ENCODE measurements at places on chromosomes 16 and 17. TPM values are rescaled to one million over a fixed set of nuclear protein-coding genes. Genes with fewer than 3 reads are reported as not detected.
A peak's percentile ranks its signal among the peaks of the same experiment; 100 is the strongest.

DNA sequence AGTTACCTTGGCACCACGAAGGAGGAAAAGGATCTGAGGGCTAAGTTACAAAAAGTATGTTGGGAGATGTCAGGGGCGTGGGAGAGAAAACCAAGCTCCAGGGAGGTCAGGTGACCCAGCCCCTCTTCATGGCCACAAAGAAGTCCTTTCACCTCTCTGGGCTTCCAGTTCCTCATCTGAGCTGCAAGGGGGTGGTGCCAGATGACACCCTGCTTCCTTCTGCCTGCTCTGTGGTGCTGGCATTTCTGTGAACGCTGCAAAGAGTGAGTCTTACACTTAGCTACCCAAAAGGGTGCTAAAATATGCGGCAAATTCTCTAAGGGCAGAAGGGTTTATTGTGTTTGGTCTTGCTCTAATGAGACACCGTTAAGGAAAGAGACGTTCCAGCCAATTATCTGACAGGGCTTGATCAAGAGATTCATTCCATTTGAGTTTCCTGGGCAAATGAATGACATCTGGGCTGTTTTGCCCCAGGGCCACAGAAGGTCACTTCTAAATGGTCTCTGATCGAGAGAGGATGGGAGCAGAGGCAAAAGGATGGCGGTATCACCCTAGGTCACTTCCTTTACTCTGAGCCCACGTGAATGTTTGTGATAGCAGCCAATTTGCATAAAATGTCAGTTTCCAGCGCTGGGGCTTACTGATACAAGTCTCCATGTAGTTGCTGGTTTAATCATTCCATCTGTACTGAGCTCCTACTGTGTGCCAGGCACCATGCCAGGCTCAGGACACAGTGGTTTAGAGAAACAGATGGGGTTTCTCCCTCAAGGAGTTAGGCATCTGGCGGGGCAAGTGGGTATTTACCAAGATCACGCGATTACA is 210.2 kb downstream of the KATNIP start:
- no peaks in the 10 kb centered on the region for H3K27me3 ChIP-seq
- no peak overlapping the region for H3K4me3 ChIP-seq
- no peak overlapping the region for H3K27ac ChIP-seq
- no peaks in the 10 kb centered on the region for H3K4me1 ChIP-seq
- H3K36me3 ChIP-seq: no peaks in the 10 kb centered on the region

GRCh38 chr16:6250511-6250910 is 1082.1 kb upstream of the RBFOX1 start:
- no peak overlapping the region for H3K27ac ChIP-seq
- no peaks in the 10 kb centered on the region for H3K27me3 ChIP-seq
- H3K4me3 ChIP-seq: no peak overlapping the region
- no peaks in the 10 kb centered on the region for H3K4me1 ChIP-seq

DNA sequence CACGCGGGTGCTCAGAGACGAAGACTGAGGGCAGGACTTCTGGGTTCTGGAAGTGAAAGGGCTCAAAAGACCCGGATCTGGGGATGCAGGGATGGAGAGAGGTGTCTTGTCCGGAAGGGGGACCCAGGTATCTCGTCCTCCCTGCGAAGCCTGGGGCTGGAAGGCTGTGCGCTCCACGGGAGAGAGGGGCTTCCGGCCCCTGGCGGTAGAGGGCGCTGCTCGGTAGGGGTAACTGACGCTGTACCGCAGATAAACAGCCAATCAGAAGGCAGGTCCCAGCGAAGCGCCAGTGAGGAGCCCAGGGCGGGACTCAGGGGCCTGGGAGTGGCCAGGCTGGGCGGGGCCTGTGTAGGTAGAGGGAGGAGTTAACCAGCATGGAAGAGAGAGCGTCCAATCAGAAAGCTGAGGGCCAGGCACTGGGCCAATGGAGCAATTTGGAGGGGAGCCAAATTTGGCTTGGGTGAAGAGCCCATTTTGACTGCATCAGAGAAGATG is 804 bp downstream of the TGFB1I1 start:
- peak overlapping the region; percentile 65 for H3K4me3 ChIP-seq
- H3K4me1 ChIP-seq: peaks cover 9% of the 10 kb centered on the region
- peaks cover 8% of the 10 kb centered on the region for H3K36me3 ChIP-seq
- DNase-seq: peak; percentile 82
- H3K27me3 ChIP-seq: peaks cover 24% of the 10 kb centered on the region
- peak overlapping the region; percentile 62 for H3K27ac ChIP-seq

DNA sequence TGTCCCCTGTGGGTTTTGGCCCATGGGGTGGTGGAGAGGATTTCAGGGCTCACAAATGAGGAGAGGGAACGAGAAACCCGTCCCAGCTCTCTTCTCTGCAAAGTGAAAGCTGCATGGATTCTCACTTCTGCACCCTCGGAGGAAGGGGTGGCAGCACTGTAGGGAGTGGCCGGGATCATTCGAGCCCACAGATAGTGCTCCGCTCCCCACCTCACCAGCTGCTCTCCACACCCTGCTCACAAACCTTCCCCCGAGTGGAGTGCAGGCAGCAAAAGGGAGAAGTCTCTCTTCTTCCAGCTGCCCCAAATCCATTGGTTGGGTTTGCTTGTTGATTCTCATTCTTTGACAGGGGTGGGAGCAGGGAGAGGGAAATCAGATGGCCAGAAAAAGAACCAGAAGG is 20.1 kb downstream of the STAT5A start:
- peaks cover 20% of the 10 kb centered on the region for H3K4me1 ChIP-seq
- no peak for DNase-seq
- H3K4me3 ChIP-seq: no peak overlapping the region
- no peaks in the 10 kb centered on the region for H3K27me3 ChIP-seq
- H3K27ac ChIP-seq: no peak overlapping the region

GRCh38 chr17:32112416-32112815 is 29.9 kb upstream of the RHOT1 start:
- no peak for DNase-seq
- no peaks in the 10 kb centered on the region for H3K36me3 ChIP-seq
- no peak overlapping the region for H3K27ac ChIP-seq
- no peaks in the 10 kb centered on the region for H3K27me3 ChIP-seq

DNA sequence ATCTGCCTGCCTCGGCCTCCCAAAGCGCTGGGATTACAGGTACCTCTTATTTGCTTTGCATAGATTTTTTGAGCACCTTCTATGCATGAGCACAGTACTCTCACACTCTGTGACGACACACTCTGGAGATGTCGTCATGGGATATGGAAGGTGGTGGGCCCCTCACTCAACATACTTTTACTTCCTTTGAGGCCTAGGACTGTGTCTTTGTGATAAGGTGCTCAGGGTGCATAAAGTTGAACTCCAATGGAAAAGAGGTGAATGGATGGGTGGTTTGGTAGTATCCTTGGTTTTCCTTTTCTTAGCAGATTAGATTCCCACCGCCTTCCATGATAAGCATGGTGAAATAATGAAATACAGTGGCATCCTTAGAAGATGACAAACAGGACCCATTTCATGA is 6.1 kb upstream of the CDK5RAP3 start:
- H3K4me3 ChIP-seq: no peak overlapping the region
- H3K4me1 ChIP-seq: no peaks in the 10 kb centered on the region
- H3K27ac ChIP-seq: no peak overlapping the region

DNA sequence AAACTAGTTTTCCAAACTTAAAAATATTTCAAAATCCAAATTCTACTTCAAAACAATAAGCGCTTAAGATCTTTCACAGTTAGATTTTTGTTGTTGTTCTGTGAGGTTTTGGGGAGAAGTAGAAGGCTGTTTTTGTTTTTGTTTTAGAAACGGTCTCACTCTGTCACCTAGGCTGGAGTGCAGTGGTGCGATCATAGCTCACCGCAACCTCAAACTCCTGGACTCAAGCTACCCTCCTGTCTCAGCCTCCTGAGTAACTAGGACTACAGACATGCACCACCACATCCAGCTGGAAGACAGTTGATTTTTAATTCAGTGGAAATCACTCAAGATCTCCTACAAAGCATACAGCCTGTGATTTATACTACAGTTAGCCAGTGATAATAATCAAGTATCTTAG is 2.7 kb downstream of the SHCBP1 start:
- H3K27me3 ChIP-seq: no peaks in the 10 kb centered on the region
- DNase-seq: no peak
- no peaks in the 10 kb centered on the region for H3K4me1 ChIP-seq
- peaks cover 12% of the 10 kb centered on the region for H3K36me3 ChIP-seq
- H3K4me3 ChIP-seq: no peak overlapping the region

DNA sequence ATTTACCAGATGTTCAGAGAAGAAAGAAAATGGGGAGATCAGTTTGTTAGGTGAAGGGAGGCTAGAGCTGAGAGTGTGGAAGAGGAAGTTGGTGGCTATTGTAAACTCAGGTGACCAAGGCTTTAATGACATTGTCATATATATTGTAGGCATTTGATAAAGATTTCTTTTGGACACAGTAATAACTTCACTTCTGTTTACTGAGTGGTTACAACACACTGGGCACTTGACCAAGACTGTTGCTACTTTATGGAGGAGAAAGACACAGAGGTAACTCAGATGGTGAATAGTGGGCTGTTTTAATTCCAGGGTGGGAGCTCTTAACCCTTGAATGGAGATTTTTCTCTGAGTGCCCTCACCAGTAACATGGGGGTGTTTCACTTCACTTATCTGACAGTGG is 46.0 kb downstream of the TNRC6A start:
- H3K27me3 ChIP-seq: no peaks in the 10 kb centered on the region
- no peaks in the 10 kb centered on the region for H3K4me1 ChIP-seq
- no peak for DNase-seq
- H3K4me3 ChIP-seq: no peak overlapping the region
- H3K27ac ChIP-seq: no peak overlapping the region

DNA sequence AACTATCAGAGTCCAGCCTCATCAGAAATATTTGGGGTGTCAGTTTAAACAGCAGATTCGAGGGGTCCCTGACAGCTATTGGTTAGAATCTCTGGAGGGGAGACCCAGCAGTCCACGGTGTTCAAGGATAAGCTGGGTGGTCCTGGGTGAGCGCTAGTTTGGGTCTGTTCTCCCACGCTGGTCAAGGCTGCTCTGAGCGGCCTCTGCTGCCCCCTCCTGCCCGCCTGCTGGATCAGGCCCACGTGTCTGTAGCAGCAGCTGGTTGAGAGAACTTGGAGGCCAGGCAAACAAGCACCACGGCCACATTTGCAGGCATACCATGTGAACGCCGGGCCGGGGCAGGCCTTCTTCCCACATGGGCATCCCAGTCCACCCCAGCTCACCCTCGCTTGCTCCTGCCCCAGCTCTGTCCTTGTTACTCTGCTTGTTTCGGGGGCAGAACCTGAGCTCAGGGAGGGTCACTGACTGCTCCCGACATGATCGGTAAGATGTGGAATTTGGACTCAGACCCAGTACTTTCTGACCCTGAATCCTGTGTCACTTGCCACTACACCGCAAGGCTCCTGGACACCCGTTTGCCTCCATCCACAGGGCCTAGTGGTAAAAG is 7.4 kb downstream of the FOXF1 start:
- peaks cover 69% of the 10 kb centered on the region for H3K27me3 ChIP-seq
- H3K4me1 ChIP-seq: peaks cover 7% of the 10 kb centered on the region
- peak; percentile 78 for DNase-seq
- no peak overlapping the region for H3K4me3 ChIP-seq
- H3K27ac ChIP-seq: no peak overlapping the region
- no peaks in the 10 kb centered on the region for H3K36me3 ChIP-seq

DNA sequence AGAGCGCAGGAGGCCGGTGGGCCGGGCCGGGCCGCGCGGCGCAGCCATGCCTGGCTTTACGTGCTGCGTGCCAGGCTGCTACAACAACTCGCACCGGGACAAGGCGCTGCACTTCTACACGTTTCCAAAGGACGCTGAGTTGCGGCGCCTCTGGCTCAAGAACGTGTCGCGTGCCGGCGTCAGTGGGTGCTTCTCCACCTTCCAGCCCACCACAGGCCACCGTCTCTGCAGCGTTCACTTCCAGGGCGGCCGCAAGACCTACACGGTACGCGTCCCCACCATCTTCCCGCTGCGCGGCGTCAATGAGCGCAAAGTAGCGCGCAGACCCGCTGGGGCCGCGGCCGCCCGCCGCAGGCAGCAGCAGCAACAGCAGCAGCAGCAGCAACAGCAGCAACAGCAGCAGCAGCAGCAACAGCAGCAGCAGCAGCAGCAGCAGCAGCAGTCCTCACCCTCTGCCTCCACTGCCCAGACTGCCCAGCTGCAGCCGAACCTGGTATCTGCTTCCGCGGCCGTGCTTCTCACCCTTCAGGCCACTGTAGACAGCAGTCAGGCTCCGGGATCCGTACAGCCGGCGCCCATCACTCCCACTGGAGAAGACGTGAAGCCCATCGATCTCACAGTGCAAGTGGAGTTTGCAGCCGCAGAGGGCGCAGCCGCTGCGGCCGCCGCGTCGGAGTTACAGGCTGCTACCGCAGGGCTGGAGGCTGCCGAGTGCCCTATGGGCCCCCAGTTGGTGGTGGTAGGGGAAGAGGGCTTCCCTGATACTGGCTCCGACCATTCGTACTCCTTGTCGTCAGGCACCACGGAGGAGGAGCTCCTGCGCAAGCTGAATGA is 606 bp downstream of the THAP11 start:
- H3K36me3 ChIP-seq: no peaks in the 10 kb centered on the region
- no peaks in the 10 kb centered on the region for H3K27me3 ChIP-seq
- H3K4me3 ChIP-seq: peak overlapping the region; percentile 78
- DNase-seq: peak; percentile 66
- peaks cover 27% of the 10 kb centered on the region for H3K4me1 ChIP-seq
- H3K27ac ChIP-seq: peak overlapping the region; percentile 98

DNA sequence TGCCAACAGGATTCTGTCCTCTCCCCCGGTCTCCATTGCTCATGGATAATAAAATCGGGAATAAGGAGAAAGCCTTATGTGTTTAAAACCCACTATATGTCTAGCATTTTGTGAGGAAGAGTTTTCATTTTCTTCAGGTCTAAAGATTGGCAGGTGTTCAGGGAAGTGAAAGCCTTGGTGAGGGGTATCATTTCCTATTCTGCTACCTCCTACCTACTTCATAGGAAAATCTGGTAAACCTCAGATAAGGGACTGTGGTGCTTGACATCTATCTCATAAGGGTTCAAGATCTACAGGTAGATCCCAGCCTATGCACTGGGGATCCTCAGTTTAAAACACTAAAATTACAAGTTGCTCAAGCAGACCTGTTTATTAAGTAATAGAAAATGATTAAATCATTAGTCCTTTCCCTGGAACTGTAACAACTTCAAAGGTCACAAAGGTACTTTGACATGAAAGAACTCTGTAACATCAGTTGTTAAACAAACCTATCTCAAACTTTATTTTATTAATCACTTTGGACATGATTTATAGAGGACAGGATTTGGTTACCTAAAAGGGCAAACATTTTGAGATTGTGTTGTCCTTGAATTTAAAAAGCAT is 6.5 kb downstream of the MOSMO start:
- no peak for DNase-seq
- H3K36me3 ChIP-seq: no peaks in the 10 kb centered on the region
- no peak overlapping the region for H3K27ac ChIP-seq
- peaks cover 24% of the 10 kb centered on the region for H3K4me1 ChIP-seq

DNA sequence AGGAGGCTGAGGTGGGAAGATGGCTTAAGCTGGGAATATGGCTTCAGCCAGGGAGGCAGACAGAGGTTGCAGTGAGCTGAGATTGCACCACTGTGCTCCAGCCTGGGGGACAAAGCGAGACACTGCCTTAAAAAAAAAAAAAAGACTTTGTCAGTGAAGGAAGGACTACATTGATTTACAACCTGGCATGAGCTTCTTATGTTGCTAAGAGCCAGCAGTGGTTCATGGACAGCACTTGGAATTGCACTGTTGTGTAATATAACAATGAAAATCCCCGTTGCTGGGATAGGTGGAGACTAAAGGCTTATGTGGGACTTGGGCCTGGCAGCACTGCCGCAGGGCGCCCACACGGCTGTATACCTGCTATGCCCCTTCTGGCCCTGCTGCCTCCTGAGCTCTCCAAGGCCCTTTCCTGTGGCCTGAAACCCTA is 14.1 kb upstream of the SLC16A5 start:
- no peak for DNase-seq
- H3K4me1 ChIP-seq: peaks cover 5% of the 10 kb centered on the region
- H3K4me3 ChIP-seq: no peak overlapping the region

TBC1D3I gene
- total RNA-seq: not detected

ZFPM1 gene
- total RNA-seq: 9.4 TPM

RCVRN gene
- total RNA-seq: not detected

CNTD1 gene
- 0.27 TPM for total RNA-seq

Data from cardiac muscle cell (in vitro differentiated cells and primary cell).